GM12878 (cell line): ENCODE measurements at places on chromosomes 4 and X. TPM values are rescaled to one million over a fixed set of nuclear protein-coding genes. Genes with fewer than 3 reads are reported as not detected.

DNA sequence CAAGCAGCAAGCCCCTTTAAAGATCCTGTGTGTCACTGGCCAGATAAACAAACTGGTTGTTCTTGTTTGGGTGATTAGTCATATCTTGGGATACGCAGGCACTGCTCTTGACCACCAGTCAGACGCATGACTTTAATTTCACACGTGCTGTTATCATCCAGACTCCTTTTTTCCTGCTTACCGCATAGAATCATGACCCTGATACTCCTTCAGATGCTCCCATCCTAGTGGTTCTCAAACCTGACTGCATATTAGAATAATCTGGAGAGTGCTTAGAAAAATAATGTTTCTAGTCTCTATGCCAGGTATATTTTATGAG lies 78.8 kb downstream of the CLDN22 start:
- H3K27me3 ChIP-seq = no peaks in the 10 kb centered on the region
- no peaks in the 10 kb centered on the region for H3K4me1 ChIP-seq
- H3K36me3 ChIP-seq = no peaks in the 10 kb centered on the region
- no peak overlapping the region for H3K27ac ChIP-seq

- no peak for DNase-seq
- no peak overlapping the region for H3K27ac ChIP-seq
- no peaks in the 10 kb centered on the region for H3K4me1 ChIP-seq
Measured at GRCh38 chrX:150163221-150163930, 199.7 kb upstream of the MAMLD1 start.

GRCh38 chr4:16195209-16195608 lies 31.1 kb downstream of the TAPT1 start:
- H3K4me1 ChIP-seq = peaks cover 2% of the 10 kb centered on the region; the same call in 1 of the 2 replicates
- no peak for DNase-seq
- 0 out of 2 replicates have a peak, but pooled peaks cover 1% of the 10 kb centered on the region for H3K36me3 ChIP-seq

GRCh38 chr4:33045334-33045733 lies 2325.2 kb downstream of the PCDH7 start:
- H3K36me3 ChIP-seq = no peaks in the 10 kb centered on the region
- no peak for DNase-seq
- no peaks in the 10 kb centered on the region for H3K4me1 ChIP-seq
- no peak overlapping the region for H3K4me3 ChIP-seq

DNA sequence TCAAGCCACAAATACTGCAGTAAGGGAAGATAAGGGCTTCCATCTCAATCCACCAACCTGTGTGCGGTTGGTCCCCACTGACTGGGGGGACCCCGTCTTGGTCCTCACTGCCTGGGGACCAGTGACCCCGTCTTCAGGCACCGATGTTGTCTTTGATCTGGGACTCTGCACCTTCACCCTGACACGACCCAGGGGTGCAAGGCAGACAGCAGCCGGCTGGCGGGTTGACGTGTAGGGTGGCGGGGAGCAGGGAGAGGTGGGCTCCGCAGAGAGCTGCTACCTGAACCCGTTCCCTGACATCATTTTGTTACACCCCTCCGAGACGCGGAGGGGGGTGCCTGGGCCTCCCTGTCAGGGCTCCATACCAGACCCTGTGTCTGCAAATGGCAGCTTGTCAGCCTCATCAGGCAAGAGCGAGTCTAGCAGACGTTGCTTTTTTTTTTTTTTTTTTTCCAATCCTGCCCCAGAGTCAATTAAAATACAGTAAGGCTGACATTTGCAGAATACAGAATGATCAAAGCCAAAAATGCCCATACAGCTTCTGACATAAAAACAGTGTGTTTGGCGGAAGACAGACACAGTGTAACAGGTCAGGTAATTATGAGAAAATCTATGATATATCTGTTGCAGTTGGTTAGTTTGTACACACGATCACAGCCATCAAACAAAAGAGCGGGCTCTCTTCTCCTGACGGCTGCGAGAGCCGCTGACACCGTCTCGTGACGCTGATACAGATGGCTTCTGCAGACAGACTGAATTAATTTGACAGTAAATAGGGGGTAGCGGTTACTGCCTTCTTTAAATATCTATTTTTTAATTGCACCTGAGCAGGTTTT lies 118.6 kb downstream of the CRLF2 start:
- no peak for DNase-seq
- no peaks in the 10 kb centered on the region for H3K27me3 ChIP-seq
- no peak overlapping the region for H3K4me3 ChIP-seq

- H3K36me3 ChIP-seq = no peaks in the 10 kb centered on the region
- DNase-seq = no peak
- no peaks in the 10 kb centered on the region for H3K27me3 ChIP-seq
- H3K4me1 ChIP-seq = peaks cover 12% of the 10 kb centered on the region
- no peak overlapping the region for H3K27ac ChIP-seq
- no peak overlapping the region for H3K4me3 ChIP-seq
Measured at GRCh38 chr4:36337665-36338185, 56.3 kb downstream of the DTHD1 start.

GRCh38 chr4:137367620-137368019 lies 164.7 kb downstream of the PCDH18 start:
- H3K4me1 ChIP-seq = no peaks in the 10 kb centered on the region
- H3K4me3 ChIP-seq = no peak overlapping the region
- no peak overlapping the region for H3K27ac ChIP-seq
- no peaks in the 10 kb centered on the region for H3K27me3 ChIP-seq

DNA sequence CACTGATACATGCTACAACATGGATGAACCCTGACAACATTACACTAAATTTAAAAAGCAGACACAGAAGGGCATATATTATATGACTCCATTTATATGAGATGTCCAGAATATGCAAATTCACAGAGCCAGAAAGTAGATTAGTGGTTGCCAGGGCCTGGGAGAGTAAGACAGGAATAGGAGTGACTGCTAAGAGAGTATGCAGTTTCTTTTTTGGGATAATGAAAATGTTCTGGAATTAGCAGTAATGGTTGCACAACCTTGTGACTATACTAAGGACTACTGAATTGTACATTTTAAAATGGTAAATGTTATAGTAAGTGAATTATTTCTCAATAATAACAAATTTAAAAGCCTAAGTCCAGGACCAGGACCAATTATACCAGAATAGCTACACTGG lies 29.5 kb upstream of the NUP54 start:
- no peak overlapping the region for H3K4me3 ChIP-seq
- DNase-seq = no peak
- no peak overlapping the region for H3K27ac ChIP-seq
- H3K27me3 ChIP-seq = no peaks in the 10 kb centered on the region
- no peaks in the 10 kb centered on the region for H3K4me1 ChIP-seq

DNA sequence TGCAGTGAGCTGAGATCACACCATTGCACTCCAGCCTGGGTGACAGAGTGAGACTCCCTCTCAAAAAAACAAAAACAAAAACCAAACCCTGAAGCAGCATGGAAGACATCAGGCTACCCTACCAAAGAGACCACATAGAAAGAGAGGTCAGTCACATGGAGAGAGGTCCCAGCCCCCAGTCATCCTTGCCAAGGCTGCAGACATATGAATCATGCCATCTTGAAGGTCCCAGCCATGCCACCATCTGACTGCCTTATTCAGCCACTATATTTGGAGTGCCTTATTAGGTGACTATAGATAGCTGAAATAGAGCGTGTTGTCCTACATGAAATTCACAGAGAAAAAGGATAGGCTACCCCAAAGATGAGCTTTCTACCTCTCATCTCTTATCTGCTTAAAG lies 48.2 kb downstream of the SPINK2 start:
- no peak for DNase-seq
- no peak overlapping the region for H3K27ac ChIP-seq
- no peaks in the 10 kb centered on the region for H3K27me3 ChIP-seq
- no peak overlapping the region for H3K4me3 ChIP-seq
- no peaks in the 10 kb centered on the region for H3K36me3 ChIP-seq
- H3K4me1 ChIP-seq = no peaks in the 10 kb centered on the region

DNA sequence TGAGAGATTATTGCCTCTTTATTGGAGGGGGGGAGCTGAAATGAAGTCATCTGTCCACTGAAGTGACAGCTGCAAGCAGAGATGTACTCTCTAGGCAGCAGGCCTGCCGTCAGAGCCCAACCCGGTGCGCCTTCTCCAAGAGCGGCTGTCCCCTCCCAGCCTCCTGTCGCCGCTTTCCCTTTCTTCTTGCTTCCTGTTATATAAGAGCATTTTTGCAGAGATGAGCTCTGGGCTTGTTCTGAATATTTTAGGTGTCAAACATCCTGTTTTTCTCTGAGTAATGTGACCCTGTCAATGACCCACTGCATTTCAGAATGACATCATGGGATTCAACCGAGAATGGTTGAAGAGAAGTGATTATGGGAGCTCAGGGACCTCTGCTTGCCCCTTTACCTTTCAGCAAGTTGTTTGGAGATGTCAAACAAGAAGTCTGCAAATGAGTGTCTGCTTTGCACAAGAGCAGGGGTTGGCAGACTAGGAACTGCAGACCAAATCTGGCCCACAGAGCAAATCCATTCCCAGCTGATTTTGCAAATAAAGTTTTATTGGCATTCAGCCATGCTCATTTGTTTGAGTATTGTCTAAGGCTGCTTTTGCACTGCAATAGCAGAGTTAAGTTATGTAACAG lies 79.9 kb downstream of the SLC9A6 start:
- H3K27ac ChIP-seq = no peak overlapping the region
- no peaks in the 10 kb centered on the region for H3K4me1 ChIP-seq
- H3K4me3 ChIP-seq = no peak overlapping the region
- H3K36me3 ChIP-seq = no peaks in the 10 kb centered on the region

- H3K36me3 ChIP-seq = no peaks in the 10 kb centered on the region
- no peaks in the 10 kb centered on the region for H3K27me3 ChIP-seq
- no peak overlapping the region for H3K4me3 ChIP-seq
- H3K4me1 ChIP-seq = no peaks in the 10 kb centered on the region
- DNase-seq = no peak
Measured at GRCh38 chr4:79882806-79883205, 190.2 kb downstream of the ANTXR2 start.

DNA sequence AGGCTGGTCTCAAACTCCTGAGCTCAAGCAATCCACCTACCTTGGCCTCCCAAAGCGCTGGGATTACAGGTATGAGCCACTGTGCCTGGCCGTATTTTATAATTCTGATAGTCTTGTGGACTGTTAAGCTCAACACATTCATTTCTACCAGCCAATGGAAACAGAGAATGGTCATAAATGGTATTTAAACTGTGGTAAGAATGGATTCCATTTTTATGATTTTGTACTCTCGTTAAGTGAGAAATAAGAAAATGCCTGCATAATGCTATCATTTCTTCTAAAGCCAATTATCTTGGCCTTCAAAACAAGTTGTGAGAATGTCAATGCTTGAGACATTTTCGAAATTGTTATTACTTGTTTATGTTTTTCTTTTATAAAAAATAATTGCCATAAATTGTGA lies 321.0 kb downstream of the IL15 start:
- H3K27ac ChIP-seq = no peak overlapping the region
- H3K4me1 ChIP-seq = no peaks in the 10 kb centered on the region
- no peaks in the 10 kb centered on the region for H3K36me3 ChIP-seq
- no peaks in the 10 kb centered on the region for H3K27me3 ChIP-seq

GRCh38 chrX:101219116-101219863 lies at the start of gene DRP2:
TSS of gene DRP2 (plus strand) at chrX:101219786. CDS start at chrX:101231648, 11,862 bp downstream.
- no peaks in the 10 kb centered on the region for H3K4me1 ChIP-seq
- no peak within 1 kb of the TSS for H3K27ac ChIP-seq
- H3K4me3 ChIP-seq = no peak within 1 kb of the TSS
- H3K27me3 ChIP-seq = no peaks in the 10 kb centered on the region

- no peaks in the 10 kb centered on the region for H3K36me3 ChIP-seq
- no peak overlapping the region for H3K4me3 ChIP-seq
- no peaks in the 10 kb centered on the region for H3K27me3 ChIP-seq
Measured at GRCh38 chrX:11214346-11215190, 78.6 kb upstream of the AMELX start.

- no peaks in the 10 kb centered on the region for H3K4me1 ChIP-seq
- no peak overlapping the region for H3K4me3 ChIP-seq
- no peak for DNase-seq
- 0 out of 2 replicates have a peak, but pooled peaks cover 2% of the 10 kb centered on the region for H3K27me3 ChIP-seq
- no peaks in the 10 kb centered on the region for H3K36me3 ChIP-seq
Measured at GRCh38 chr4:121642876-121643585, 53.7 kb downstream of the ANXA5 start.

GRCh38 chr4:17218786-17219185 lies 293.1 kb downstream of the QDPR start:
- no peak overlapping the region for H3K27ac ChIP-seq
- no peak for DNase-seq
- no peak overlapping the region for H3K4me3 ChIP-seq

DNA sequence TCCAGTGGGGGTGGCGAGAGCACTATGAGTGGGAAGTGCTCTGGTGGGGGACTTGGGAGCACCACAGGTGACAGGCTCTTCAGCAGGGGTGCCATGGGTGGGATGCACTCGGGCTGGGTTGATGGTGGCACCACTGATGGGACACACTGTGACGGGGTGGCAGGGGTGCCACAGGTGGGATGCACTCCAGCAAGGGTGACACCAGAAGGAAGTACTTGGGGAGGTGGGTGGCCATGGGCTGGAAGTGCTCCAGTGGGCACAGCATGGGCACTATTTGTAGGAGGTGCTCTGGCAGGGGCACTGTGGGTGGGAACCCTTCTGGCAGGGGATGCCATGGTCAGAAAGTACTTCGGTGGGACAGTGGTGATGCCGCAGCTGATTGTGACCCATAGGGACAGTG lies 346.6 kb downstream of the CFAP47 start:
- H3K4me3 ChIP-seq = no peak overlapping the region
- no peaks in the 10 kb centered on the region for H3K4me1 ChIP-seq
- no peak for DNase-seq

DNA sequence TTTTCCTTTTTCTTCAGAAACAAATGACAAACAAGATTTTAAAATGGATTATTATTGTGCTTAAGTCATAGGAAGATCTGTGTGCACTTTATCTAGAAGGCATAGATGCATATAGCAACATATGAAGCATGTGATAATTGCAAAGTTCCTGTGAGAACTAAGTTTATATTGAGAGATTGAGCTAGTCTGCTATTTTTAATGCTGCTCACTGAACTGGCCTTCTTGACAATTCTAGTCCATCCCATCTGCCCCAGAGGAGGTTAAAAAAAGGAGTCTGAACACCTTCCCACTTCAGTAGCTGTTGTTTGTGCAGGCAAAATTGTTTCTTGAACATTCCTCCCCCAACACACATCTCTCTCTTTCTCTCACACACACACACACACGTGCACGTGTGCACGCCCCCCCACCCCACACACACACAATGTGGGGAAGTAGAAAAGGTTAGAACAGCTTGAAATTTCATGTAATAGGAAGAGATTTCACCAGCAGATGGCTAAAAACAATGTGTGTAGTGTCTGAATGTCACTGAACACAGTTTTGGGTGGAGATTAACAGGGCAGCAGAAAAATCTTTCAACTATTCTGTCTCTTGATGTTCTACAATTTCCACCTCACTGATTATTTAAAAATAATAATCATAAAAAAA lies 108.0 kb downstream of the GPM6A start:
- no peak for DNase-seq
- no peaks in the 10 kb centered on the region for H3K4me1 ChIP-seq
- H3K27ac ChIP-seq = no peak overlapping the region
- H3K36me3 ChIP-seq = no peaks in the 10 kb centered on the region

- H3K36me3 ChIP-seq = no peaks in the 10 kb centered on the region
- H3K4me3 ChIP-seq = no peak overlapping the region
- no peak for DNase-seq
Measured at GRCh38 chrX:127888767-127889166, 163.4 kb downstream of the ACTRT1 start.

Gene CLDN22
- total RNA-seq = not detected in 2 replicates

Gene GPRIN3
- 0.03 and 0.05 TPM in 2 replicates for total RNA-seq

Gene TEX13B
- not detected in 2 replicates for total RNA-seq

Gene KLHL34
- total RNA-seq = not detected in 2 replicates

Gene PPP1R2C
- not detected in 2 replicates for total RNA-seq

Gene PF4V1
- total RNA-seq = not detected in 2 replicates

Gene CTAG1A
- not detected in 2 replicates for total RNA-seq
